ENCODE measurements at places on chromosomes 1 and 21.
A peak's percentile ranks its signal among the peaks of the same experiment; 100 is the strongest.

DNA sequence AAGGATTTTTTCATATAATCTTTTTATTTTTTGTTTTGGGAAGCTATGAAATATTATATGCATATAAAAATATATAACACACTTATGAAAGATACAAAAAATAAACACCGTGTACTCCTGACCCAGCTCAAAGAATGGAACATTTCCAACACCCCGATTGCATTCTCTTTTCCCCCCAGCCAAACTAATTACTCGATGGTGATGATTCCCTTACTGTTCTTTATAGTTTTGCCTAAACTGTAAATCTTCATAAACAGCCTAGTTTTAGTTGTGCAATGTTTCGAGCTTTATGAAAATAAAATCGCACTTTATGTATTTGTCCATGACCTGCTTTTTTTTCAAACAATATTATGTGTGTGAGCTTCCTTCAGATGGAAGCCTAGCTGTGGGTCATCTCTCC is 352.0 kb upstream of the KAZN start:
- no peak for DNase-seq

- no peak for DNase-seq
Measured at GRCh38 chr1:51941528-51941927, 49.0 kb downstream of the RAB3B start.

- DNase-seq, result no peak
Measured at GRCh38 chr1:59012378-59012777, 228.5 kb upstream of the JUN start.

GRCh38 chr1:8752411-8752810 is 65.0 kb downstream of the RERE start:
- no peak for DNase-seq

DNA sequence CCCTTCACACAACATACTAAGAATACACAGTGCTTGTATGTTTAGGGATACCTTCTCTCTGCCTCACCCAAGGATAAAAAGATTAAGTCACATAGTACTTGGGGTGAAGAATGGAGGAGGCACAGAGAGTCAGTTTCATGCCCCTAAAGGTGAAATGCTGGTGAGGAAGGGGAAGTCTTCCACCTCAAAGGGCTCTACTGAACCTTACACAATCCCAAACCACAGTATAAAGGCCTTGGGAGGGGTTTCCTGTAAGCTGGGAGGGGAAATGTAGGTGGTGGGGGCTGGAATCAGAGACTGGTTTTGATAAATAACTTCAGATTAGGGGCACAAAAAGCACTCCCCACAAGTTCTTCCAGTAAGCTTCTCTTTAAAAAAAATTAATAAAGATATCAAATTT is 3.5 kb downstream of the MINDY1 start:
- DNase-seq, result no peak

DNA sequence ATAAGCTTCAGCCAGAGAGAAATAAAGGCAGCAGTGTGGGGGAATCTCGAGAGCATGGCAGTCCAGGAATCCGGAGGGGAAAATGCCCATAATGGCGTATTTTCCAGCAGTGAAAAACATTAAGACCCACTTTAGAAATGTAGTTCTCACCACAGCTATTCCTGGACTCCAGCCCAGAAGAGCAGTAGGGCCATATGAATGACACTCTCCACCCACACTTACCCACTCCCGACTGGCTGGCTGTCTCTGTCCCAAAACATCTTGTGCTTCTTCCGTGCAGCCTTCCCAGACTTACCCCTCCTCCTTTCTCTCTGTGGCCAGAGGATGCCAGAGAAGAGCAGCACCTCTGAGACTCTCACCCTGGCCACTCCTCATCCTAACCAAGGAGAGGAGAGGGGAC is 56.4 kb downstream of the TRABD2B start:
- no peak for DNase-seq

- DNase-seq, result no peak
Measured at GRCh38 chr1:179169616-179170467, 59.6 kb downstream of the ABL2 start.

- DNase-seq, result peak; percentile 46
Measured at GRCh38 chr1:156676820-156677615, at the start of gene NES. TSS of gene NES (minus strand) at chr1:156677407. CDS start at chr1:156677264, 143 bp downstream.

Measured in G401 (cell line).